ENCODE measurements at places on chromosomes 7 and 10.

DNA sequence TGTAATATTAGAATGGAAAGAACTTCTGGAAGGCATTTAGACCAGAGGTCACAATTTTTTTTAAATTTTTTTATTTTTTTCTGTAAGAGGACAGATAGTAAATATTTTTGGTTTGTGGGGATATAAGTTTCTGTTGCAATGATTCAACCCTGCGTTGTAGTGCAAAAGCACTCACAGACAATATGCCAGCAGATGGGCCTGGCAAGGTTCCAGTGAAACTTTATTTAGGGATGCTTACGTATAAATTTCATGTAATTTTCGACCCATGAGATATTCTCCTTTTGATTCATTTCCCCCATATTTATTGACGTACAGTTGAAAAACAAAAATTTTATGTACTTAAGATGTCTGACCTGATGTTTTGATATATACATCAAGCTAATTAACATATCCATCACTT lies 72.8 kb upstream of the NMT2 start:
- no peak for DNase-seq

GRCh38 chr10:102600816-102601215 lies 43.5 kb upstream of the TRIM8 start:
- no peak for DNase-seq

DNA sequence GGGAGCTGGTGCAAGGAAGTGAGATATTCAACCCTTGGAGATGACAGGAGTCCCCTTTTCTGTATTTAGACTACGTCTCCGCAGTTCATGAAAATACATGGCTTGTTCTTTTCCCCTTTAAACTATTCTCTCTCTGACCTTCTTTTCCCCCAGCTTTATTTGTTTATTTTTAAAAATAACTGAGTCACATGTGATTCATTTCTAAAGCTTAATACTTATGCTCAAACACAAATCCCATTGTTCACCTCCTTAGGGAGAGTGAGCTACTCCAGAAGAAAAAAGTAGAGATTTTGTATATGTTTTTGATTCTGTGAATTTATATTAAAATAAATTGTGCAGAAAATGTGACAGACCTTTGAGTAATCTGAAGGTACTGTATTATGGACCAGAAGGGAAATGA lies 35.9 kb upstream of the FZD1 start:
- DNase-seq: no peak

DNA sequence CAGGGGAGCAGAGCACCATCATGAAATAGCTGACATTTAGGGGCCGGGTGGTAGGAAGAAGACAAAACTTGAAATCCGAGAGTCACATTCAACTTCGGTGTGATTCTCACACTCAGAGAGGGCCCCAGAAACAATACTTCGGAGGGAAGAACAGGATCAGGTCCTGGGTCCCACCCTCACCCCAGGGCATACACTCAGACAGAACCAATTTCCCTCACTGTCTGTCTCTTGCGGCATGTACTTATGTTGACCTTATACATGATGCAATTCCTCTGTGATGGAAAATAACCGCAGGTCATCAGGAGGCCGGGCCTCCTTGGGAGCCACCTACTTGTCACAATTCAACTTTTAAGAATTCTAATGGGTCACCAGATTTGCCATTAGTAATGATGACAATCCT lies 26.3 kb upstream of the HMX3 start:
- no peak for DNase-seq

DNA sequence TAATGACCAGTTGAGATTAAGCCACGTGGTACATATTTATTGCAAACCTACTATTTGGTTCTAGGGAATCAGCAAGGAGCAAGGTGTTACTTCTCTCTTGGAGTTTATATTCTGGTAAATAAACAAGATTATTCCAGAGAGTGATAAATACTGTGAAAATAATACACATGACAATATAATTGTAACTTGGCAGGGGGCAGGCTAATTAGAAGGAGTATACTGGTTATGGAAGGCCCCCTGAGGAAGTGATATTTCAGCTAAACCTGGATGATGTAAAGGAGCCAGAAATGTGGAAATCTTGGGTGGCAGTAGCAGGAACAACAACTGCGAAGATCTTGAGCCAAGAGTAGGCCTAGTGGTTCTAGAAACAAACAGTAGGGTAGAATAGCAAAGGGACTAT lies 111.8 kb downstream of the SDK1 start:
- no peak for DNase-seq

DNA sequence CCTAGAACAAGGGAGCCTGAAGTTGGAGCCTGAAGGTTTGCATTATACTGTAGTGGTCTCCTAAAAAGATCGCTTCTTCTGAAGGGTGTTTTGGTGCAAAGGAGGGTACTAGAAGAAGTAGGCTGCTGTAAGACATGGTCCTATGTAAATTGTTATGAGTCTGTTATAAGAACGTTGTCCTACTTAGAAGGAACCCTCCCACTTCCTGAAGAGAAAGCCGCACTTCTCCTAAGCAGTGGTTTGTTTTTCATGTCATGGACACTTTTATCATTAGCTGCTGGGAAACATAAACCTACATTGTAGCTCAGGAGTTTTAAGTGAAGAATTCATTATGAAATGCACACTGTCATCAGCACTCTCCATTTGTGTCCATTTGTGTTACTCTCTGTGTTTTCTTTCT lies 129.1 kb upstream of the ITGB1 start:
- no peak for DNase-seq

- no peak for DNase-seq
Observed at GRCh38 chr10:97454330-97455036, 8.5 kb downstream of the ZDHHC16 start.

- DNase-seq: peak; percentile 33
Observed at GRCh38 chr10:74900297-74900696, 73.9 kb downstream of the KAT6B start.

GRCh38 chr10:50402466-50402865 lies 151.2 kb upstream of the ASAH2 start:
- no peak for DNase-seq

GRCh38 chr10:42970451-42971250 lies 106.2 kb upstream of the RET start:
- DNase-seq: no peak

DNA sequence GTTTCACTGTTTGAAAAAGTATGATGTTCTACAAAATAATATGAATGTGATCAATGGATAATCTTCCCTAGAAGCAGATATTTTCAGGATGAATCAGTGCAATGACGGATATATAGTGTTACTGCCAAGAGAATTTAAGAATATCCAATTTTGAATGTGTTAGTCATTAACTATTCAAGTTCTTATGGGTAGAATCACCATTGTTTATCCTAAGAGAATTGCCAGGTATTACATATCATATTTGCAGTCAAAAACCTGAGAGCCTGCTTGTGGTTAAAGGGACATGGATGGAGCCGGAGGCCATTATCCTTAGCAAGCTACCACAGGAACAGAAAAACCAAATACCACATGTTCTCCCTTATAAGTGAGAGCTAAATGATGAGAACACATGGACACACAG lies 26.9 kb downstream of the AHR start:
- DNase-seq: no peak

Data from activated gamma-delta T cell treated with Interleukin-2 at 50 U/mL for 16 hours (primary cell).